DMS 273 treated with DMSO at 0.1 percent for 48 hours (cell line): ENCODE measurements at places on chromosomes 1 and 21.
A peak's percentile ranks its signal among the peaks of the same experiment; 100 is the strongest.

- peak; percentile 12 for DNase-seq
These were observed 37.3 kb downstream of the PLEKHO1 start for GRCh38 chr1:150186789-150187559.

DNA sequence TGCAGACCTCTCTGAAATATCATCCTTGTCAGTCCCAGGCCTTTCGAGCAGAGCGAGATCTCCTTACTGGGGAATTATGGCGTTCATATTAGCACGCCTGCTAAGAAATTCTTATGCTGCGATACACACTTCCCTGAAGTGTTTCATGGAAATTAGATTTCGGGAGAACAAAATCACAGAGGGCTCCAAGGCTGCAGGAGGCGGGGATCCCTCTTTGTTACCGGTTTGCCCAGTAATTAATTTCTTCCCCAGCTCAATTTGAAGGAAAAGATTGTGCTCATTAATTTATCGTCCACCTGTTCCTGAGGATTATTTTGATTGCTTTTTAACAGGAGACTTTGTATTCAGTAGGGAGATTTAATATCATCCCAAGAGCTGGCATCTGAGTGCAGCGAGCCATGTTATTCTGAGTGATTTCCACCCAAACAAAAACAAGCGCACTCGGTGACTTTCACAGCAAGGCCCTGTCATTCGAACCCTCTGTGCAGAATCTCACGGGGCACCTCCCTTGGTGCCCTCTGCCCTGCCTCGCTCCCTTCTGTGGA, 202.3 kb upstream of the GALNT2 start:
- no peak for DNase-seq

- DNase-seq = no peak
These were observed 20.2 kb downstream of the SDC3 start for GRCh38 chr1:30888391-30888790.

- no peak for DNase-seq
These were observed 34.3 kb downstream of the AMY1C start for GRCh38 chr1:103783944-103784377.

DNA sequence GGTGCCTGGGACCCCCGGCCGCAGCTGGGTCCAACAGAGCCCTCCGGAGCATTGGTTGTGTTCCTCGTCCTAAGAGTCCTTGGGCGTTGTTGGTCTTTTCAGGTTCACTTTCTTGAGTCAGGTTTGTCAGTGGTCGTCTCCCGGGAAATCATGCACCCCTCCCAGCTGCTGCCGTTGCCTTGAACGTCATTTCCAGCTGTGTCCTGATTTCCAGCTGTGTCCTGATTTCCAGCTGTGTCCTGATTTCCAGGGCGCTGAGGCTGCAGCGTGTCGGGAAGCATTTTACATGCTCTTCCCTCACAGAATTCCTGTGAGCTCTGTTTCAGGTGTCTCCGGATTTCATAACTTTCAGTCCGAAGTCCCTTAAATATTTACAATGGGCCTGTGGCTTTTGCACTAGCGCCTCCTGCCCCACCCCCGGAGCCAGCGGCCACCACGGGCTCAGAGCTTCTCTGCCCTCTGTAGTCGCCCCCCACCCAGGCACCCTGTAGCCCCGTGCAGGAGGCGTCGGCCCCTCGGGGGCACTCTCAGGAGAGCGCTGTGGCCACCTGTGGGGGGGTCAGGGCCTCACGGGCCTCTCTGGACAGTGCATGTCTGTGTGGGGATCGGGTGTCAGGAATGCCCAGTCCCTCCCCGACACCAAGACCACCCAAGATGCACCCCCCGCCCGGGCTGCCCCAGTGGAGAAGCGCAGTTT, 66.7 kb downstream of the COL18A1 start:
- DNase-seq = no peak

DNA sequence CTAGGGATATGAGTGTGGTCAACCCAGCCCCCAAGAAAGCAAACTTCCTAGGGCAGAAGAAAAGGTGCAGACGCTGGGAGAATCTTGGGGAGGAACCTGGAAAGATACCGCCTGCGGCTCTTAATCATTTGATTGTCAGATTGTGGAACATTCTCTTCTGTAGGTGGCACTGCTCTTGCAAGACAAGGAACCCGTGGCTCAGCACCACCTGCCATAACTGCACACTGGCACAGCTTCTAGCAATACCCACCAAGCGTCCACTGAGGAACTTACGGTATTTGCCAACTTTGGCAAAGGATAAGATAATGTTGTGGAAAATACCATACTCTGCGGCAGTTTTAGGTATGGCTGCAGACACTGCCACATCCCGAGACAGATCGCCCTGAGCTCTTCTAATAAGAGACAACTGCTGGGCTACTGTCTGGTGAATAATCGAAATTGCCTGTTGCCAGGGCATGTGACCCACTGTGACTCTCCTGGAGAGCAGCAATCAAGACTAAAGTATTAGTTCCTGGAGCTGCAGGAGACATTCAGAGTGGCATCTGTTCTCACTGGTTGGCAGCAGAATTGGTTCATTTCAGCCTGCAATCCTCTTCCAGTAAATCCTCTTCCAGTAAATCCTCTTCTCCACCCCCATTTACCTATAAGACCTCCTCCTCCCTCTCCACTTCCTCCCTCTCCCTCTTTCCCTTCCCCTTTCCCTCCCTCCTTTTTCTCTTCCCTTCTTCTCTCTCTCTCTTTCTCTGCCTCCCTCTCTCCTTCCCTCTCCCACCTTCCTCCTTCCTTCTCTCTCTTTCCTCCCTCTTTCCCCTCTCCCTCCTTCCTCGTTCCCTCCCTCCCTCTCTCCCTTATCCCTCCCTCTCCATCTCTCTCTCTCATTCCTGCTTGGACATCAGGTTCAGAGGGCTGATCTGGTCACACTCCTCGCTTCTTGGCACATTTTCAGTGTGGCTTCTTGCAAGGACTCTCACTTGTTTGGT, 49.7 kb upstream of the B3GALT5 start:
- peak; percentile 67 for DNase-seq

- DNase-seq = no peak
These were observed 9.5 kb downstream of the DPT start for GRCh38 chr1:168719306-168720111.

DNA sequence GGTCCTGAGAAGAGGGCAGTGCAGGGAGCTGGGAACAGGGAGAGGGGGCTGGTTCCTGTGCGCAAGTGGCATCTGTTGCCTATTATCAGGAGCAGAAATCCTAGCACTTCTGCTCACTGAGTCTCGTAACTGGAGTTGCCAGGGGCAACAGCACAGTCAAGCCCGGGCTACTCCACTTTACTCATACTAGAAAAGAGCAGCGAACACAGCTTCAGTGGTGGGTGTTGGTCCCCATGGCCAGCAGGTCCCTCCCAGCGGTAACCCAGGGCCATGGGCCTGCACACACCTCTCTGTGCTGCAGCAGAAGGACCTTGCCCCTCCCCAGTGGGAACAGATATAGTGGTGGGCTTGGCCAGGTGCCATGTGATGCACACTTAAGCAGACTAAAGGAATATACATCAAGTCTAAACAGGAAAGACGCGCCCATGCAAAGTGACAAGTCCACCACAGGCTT, 8.5 kb downstream of the PYCR2 start:
- DNase-seq = peak; percentile 20

DNA sequence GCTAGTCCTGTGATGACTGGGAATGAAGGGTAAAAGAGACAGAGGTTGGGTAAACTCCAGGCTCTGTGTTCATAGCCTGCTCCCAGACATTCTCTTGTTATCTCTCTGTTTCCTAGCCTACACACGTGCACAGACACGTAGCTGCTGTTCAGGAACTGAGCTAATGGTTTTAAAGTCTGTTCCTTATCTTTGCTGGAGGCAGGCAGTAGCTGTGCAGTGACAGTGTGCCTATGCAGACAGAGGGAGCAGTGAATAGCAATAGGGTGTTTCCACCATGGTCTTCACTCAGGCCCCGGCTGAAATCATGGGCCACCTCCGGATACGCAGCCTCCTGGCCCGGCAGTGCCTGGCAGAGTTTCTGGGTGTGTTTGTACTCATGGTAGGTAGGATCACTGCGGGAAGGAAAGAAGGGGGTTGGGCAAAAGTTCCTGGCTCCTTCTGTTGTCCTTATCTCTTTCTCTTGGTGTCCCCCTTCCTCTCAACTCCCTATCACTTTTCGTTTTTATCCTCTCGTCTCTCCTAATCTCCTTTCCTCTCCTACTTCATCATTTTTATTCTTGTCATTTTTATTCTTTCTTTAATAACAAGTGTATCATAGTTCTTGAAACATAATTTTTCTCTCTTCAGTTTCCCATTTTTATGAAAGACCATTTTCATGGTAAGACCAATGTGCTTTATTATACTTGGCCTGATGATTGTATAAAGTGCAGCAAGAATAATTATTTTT, at the start of gene AQP10:
Gene AQP10, plus strand, starts transcription at position 212 of the 727 bp plus-strand sequence. Its CDS starts 63 bp downstream, at position 275.
- DNase-seq = no peak

DNA sequence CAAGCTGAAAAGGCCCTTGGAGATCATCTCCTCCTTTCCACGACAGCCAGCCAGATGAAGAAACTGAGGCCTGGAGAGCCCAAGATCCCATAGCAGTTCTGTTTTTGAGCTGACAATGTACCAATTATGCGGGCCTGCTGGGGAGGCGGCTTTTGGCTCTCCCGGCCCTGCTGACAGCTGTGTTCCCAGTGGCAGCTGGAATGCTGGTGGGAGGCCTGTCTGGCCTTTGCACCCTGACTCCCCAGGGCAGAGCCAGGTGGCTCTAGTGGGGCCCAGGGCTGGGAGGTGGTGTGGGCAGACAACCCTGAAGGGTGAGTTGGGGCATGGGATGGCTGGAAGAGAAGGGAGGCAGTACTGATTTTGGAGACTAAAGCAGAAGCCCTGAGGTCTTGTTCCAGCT, 30.7 kb upstream of the WASF2 start:
- peak; percentile 49 for DNase-seq

DNA sequence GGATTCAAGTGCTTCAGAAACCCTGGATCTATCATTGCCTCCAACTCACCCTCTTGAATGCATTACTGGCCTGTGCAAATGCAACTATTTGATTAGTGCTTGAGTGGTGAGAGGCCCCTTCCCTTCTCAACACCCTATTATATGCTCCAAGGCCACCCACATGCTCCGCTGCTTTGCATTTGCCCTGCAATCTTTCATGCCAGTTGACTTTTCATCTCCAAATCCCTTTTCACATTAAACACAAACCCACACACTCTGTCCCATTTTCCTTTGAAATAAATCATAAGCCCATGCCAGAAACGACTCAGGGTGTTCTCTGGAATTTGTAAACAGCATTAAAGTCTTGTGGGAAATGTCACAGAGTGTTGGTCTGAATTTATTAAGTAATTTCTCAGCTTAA, 78.9 kb upstream of the CTTNBP2NL start:
- DNase-seq = no peak

DNA sequence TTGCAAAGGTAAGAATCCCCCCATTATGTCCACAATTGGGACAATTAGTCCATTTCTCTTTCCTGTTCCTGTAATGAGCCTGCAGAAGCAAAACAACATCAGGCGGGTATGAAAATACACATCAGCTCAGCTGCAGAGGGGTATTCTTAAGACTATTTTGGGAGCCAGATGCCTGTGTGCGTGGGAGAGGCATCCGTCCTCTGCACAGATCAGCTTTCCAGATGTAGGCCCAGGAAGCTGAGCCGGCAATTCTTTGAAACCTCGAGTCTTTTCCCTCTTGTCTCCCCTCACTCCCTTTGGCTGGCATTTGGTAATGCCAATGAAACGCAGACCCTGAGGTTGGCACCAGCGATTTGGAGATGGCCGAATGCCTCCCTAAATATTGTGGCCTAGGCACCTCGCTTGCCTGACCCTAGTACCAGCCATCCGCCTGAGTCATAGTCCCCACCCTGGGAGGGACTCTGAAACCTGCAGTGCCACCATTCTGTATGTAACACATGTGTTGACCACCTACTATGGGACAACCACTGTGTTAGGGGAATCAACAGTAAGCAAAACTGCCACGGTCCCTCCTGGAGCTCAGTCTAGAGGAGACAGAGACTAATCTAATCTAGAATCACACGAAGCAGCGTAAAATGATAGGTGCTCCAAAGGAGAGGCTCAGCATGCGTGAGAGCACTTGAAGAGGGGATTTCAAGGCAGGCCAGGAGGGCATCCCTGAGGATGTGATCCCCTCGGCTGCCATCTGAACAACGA, 603.0 kb downstream of the MATN1 start:
- no peak for DNase-seq
